HuH-7 (cell line): ENCODE measurements at places on chromosomes 3 and 15.

DNA sequence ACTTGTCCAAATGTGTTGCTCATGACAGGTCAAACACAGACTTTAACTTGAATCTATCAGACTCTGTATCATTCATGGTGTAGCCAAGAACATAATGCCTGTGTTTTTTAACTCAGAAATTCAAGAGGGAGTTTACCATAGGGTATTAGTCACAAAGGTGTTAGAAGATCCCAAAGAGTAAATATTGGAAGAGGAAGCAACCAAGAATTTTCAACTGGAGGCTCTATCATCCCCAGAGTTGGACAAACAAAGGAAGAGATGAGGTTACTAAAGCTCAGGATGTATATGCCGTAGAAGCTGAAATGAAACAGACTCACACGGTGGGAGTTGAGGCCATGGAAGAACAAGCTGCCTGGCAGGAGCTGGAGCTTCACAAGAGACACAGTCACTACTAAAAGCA is 116.2 kb upstream of the COL8A1 start:
- no peak for DNase-seq

DNA sequence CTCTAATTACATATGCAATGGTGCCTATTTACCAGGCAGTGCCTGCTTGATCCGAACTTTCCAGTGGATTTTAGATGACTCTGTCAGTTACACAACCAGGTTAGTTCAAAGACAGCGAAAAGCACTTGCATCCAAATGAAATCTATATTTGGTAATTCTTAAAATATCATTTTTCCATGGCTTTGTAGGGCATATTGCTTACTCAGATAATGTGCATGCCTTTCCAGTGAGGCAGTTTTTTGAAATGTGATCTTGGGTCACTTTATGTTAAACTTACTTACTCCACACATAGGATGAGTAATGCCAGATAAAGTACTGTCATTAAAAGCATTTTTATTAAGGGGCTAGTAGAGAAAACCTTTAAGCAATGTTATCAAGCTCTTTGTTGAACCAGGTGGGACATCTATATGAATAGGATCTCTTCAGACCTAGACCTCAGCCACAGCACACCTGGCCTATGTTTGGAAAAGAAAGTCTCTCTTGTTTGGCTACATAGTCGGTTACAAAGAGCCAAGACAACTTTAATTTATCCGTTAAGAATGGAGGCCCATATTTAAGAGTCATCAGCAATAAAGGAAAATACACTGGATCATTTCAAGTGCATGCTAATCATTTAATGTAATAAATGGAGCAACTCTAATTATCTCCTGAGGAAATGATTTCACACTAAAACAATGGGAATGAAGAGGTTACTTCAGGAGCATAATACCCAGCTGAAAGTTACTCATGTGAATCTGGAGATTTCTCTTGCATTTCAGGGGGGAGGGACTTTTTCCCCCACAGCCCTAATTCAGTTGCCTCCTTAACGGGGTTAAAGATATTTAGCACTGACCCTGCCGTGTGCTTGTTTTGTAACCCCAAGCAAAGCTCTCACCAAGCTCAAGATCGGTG is 56.3 kb upstream of the TMCO5A start:
- DNase-seq, result no peak

- no peak for DNase-seq
These were observed 210.0 kb upstream of the PPP2R3A start for GRCh38 chr3:135755330-135756105.

DNA sequence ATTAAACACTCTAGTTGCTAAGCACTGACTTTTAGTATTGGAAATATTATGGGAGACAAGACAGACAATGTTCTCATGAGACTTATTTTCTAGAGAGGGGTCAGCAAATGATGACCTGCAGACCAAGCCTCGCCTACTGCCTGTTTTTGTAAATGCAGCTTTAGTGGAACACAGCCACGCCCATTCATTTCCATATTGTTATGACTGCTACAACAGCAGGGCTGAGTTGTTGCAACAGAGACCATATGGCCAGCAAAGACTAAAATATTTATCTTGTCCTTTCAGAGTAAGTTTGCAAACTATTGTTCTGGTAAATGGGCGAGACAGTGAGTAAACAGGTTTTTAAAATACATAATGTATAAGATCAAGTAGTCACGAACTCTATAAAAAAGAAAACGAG is 570.2 kb downstream of the NTRK3 start:
- DNase-seq, result no peak

- no peak for DNase-seq
These were observed 64.4 kb downstream of the ZNF609 start for GRCh38 chr15:64524778-64525177.

- DNase-seq, result no peak
These were observed 168.4 kb downstream of the ZIC4 start for GRCh38 chr3:147237991-147238390.

- DNase-seq, result no peak
These were observed 133.6 kb downstream of the NSMCE3 start for GRCh38 chr15:29135702-29136646.

GRCh38 chr3:127101411-127102187 is 91.3 kb upstream of the PRR23E start:
- DNase-seq, result no peak

GRCh38 chr3:20747741-20748140 is 561.7 kb upstream of the SGO1 start:
- DNase-seq, result no peak

GRCh38 chr15:70199540-70200410 is 102.1 kb upstream of the TLE3 start:
- DNase-seq, result no peak

DNA sequence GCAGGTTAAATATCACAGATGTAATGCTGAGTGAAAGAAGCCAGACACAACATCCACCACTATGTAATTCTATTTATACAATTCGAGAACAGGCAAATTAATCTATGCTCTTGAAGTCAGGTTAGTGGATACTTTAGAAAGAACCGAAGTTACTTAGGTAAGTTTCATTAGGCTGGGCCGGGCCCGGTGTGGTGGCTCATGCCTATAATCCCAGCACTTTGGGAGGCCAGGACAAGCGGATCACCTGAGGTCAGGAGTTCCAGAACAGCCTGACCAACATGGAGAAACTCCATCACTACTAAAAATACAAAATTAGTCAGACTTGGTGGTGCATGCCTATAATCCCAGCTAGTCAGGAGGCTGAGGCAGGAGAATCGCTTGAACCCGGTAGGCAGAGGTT is 1105.7 kb downstream of the NSUN3 start:
- no peak for DNase-seq

GRCh38 chr3:88180398-88180999 is 30.7 kb downstream of the C3orf38 start:
- DNase-seq, result no peak

DNA sequence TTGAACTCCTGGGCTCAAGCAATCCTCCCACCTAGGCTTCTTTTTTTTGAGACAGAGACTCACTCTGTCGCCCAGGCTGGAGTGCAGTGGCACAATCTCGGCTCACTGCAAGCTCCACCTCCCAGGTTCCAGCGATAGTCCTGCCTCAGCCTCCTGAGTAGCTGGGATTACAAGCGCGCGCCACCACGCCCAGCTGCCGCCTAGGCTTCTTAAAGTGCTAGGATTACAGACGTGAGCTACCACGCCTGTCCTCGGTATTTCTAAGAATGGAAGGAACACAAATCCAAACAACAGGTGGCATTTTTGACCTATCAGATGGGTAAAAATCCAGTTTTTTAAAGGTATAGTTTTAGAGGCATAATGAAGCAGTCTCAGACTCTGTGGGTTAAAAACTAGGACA is 113.8 kb downstream of the ANP32A start:
- DNase-seq, result no peak

DNA sequence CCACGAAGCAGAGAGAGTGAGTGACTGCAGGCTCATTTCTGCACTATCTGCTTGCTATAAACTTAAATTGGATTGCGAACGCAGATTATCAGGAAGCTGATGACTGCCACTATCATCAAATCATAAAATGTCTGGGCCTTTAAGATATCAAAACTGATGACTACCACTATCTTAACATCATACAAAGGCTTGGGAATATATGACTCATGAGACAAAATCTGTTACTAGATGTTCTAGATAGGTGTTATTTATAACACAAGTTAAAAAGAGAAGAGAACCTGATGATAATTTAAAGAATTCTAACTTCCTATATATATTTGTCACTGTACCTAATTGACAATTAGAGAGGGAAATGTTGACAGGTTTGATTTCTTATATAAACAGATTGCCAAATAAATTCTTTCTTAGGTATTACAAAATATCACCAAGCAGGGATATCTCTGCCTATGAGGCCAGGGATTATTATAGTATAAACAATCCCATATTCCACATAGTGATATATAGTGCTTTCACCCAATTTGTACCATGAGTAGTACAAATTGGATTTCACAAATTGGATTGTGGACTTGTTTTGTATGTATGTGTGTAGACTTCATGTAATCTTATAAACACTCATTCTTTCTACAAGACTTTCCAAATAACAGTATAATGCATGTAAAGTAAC is 1157.2 kb downstream of the ROBO1 start:
- DNase-seq, result no peak

DNA sequence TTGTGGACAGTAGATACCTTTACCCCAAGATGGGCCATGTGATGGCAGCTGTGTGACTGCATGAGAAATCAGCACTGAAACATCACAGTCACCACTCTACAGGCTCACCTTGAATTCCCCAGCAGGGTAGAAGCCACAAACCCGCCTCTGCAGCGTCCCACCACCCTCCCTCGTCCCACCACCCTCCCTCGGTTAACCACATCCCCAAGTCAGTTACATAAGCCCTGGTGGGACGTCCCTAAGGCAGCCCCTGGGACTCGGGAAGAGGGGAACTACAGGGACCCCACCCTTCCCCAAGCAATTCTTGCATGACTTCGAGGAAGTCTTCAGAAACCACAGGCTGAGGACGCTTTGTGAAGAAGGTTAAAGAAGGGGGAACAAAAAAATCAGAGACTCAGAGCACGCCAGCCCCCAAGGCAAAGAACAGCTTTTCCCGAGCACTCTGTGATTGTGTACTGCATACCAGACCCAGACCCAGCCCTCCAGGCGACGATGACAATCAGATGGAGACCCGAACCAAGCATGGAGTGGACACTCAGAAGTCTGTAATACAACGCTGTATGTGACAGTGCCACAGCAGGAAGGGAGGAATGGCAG is 60.5 kb downstream of the SH3BP5 start:
- DNase-seq, result no peak

- DNase-seq, result no peak
These were observed 34.0 kb downstream of the PCSK6 start for GRCh38 chr15:101455291-101456025.

- no peak for DNase-seq
These were observed 5.5 kb downstream of the GFM1 start for GRCh38 chr3:158649791-158650190.

DNA sequence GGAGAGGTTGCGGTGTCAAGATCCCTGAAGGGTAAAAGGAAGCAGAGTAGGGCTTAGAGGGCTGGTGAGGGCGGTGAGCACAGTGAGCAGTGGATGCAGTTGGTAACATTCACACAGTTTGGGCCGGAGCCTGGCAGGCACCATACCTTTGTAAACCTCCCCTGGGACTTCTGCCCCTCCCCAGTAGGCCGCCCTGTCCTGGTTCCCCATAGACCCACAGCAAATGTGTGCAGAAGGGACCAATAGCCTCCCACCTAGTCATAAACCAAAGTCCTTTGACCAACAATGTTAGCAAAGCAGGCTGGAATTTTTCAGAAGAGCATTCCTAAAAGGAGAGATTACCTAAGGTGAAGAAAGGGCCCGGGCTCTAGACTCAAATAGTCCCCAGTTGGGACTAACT is 1.7 kb upstream of the PHGR1 start:
- DNase-seq, result no peak

GRCh38 chr3:55202326-55202725 is 274.5 kb upstream of the LRTM1 start:
- DNase-seq, result no peak

- no peak for DNase-seq
These were observed 2.5 kb upstream of the LPP start for GRCh38 chr3:188151438-188151837.

DNA sequence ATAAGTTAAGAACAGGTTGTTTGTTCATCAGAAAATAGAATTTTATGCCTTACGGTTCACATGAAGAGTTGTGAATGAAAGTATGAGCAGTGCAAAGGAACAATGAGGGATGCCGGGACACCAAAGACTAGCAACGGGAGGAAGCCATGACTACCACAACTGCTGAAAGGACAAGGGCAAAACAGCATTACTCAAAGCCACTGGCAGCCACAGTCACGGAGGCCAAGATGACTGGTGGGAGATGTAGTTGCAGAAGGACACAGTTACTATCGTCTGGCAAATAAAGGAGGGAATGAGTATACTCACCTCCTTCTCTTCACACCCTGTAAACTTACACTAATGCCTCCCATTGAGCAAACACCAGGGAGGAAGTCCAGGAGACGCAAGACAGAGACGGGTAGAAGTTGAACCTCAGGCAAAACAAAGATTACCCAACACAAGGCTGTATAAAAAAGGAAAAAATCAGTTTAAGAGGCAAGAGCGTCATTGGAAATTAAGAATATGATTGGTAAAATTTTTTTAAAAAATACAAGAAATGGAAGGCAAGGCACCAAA is 675.5 kb downstream of the FHIT start:
- no peak for DNase-seq

GRCh38 chr3:17742880-17743657 is 638 bp upstream of the TBC1D5 start:
- DNase-seq, result no peak

GRCh38 chr3:105413343-105413887 is 46.7 kb downstream of the ALCAM start:
- DNase-seq, result no peak

GRCh38 chr3:69777582-69777967 is 38.3 kb downstream of the MITF start:
- no peak for DNase-seq

GRCh38 chr3:24545887-24546286 is 51.2 kb upstream of the THRB start:
- no peak for DNase-seq

DNA sequence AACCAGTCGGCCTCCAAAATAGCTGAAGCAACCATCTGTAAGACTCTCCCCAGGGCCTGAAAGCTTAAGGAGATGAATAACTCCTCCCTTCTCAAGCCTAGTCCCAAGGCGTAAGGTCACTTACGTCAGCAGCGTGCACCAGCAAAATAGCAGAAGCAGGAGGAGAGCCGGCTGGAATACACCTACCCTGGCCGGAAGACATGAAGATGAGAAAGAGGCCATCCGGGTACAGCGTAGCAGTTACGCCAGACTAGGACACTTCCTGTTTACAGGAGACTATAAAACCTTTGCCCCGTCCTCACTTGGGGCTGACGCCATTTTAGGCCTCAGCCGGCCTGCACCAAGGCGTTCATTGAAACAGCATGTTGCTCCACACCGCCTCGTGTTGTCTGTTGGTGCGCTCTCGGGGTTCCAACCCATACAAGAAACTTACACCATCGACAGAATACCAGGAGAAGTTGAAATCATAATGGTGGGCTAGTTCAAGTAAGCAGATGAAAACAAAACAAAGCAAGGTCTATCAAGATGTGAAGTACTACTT is 2.5 kb downstream of the CFAP92 start:
- DNase-seq, result no peak
